ENCODE measurements at places on chromosomes 1 and 21.
A peak's percentile ranks its signal among the peaks of the same experiment; 100 is the strongest.

- peak overlapping the region; percentile 100 for H3K27ac ChIP-seq
- peak overlapping the region; percentile 26 for H3K4me3 ChIP-seq
- DNase-seq, result no peak
- peaks cover 92% of the 10 kb centered on the region for H3K4me1 ChIP-seq
These were observed 10.7 kb downstream of the EPHA2 start for GRCh38 chr1:16145030-16145661.

DNA sequence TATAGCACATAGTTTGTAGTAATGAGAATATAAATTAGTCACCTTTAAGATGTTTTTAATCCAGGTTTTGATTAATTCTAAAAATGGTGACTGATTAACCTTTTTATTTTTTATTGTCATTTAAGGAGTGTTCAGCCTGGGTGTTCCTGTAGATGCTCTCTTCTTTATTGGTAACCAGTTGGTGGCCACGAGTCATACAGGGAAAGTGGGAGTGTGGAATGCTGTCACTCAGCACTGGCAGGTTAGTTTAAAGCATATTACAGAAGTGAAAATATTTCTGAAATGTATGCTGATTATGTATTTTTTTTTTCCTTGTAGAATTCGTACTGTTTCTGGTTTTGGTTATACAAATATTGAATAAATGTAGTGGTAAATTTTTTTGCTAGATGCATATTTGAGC is 28.1 kb downstream of the KCTD3 start:
- no peaks in the 10 kb centered on the region for H3K4me1 ChIP-seq
- DNase-seq, result no peak
- no peak overlapping the region for H3K27ac ChIP-seq
- no peak overlapping the region for H3K4me3 ChIP-seq
- peaks cover 11% of the 10 kb centered on the region for H3K36me3 ChIP-seq

DNA sequence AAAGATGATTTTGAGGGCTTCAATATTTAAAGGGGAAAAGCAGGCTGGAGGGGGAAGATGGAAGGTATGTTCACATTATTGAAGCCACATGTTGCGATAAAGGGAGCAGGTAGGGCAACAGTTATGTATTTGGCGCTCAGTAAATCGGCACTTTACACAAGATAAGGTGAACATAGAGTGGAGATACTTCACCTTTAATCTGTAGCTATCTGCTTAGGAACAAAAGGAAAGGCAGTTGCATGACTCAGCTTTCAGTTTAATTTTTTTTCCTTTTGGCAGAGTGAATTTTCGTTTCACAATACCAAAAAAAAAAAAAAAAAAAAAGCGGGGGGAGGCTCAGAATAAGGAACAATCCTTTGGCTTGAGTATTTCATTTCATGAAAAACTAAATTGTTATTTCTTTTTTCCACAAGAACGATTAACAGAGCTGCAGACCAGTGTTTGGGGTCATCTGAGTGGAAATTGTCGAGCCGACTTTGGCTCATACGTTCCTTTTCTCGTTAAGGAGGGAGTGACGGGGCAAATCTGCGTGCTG is 1.1 kb upstream of the COQ8A start:
- peak overlapping the region; percentile 82 for H3K4me3 ChIP-seq
- DNase-seq, result no peak
- peaks cover 16% of the 10 kb centered on the region for H3K4me1 ChIP-seq
- H3K27me3 ChIP-seq, result no peaks in the 10 kb centered on the region

- no peak overlapping the region for H3K27ac ChIP-seq
- no peaks in the 10 kb centered on the region for H3K27me3 ChIP-seq
- no peaks in the 10 kb centered on the region for H3K4me1 ChIP-seq
- H3K36me3 ChIP-seq, result no peaks in the 10 kb centered on the region
- no peak overlapping the region for H3K4me3 ChIP-seq
These were observed 56.0 kb downstream of the ADARB1 start for GRCh38 chr21:45130324-45130774.

DNA sequence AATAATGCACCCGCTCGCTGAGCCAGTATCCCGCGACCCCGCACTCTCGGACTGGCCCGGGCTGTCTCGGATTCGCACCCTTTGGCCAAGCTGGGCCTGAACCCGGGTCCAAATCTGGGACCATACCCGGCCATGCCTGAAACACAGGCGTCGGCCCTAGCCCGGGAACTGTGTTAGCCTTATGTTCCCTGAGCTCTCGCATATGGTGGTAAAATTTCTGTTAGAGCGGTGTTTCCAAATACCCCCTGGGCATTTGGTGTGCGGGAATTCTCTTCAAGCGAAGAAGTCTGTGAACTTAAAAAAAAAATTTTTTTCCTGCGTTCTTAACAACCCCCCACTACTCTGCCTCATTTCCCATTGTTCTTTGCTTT is 3.1 kb downstream of the RNF220 start:
- peaks cover 25% of the 10 kb centered on the region for H3K4me1 ChIP-seq
- DNase-seq, result no peak
- H3K27ac ChIP-seq, result no peak overlapping the region
- 0 out of 2 replicates have a peak, but pooled peaks cover 2% of the 10 kb centered on the region for H3K36me3 ChIP-seq

GRCh38 chr21:38227401-38227800 is 29.4 kb upstream of the KCNJ15 start:
- no peaks in the 10 kb centered on the region for H3K36me3 ChIP-seq
- no peaks in the 10 kb centered on the region for H3K27me3 ChIP-seq
- DNase-seq, result no peak
- no peaks in the 10 kb centered on the region for H3K4me1 ChIP-seq
- no peak overlapping the region for H3K4me3 ChIP-seq

DNA sequence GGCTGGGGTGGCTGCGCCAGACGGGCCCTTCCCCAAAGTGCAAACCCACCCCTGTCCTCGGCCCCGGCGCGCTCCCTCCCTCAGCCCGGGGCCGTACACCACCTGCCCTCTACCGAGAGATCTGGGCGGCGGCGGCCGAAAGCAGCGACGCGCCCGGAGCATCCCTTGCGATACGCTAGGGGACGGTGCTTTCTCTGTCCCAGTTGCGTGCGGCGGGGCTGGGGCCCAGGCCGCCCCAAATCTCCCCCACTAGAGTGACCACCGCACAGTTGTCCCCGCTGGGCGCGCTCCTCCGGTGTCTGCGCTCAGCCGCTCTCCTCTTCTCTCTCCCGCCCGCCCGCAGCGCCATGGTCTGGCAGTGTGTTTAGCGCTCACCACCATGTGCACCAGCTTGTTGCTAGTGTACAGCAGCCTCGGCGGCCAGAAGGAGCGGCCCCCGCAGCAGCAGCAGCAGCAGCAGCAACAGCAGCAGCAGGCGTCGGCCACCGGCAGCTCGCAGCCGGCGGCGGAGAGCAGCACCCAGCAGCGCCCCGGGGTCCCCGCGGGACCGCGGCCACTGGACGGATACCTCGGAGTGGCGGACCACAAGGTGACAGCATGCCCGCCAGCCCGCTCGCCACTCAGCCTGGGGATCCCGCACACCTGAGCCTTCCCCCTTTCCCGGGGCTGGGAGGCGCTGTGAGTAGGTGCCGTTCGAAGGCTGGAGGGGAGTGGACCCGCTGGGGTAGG is 1.0 kb downstream of the ST6GALNAC5 start:
- H3K27me3 ChIP-seq, result peaks cover 2% of the 10 kb centered on the region
- no peak for DNase-seq
- H3K27ac ChIP-seq, result no peak overlapping the region
- no peaks in the 10 kb centered on the region for H3K36me3 ChIP-seq
- no peaks in the 10 kb centered on the region for H3K4me1 ChIP-seq
- peak overlapping the region; percentile 35 for H3K4me3 ChIP-seq
